Progenitor cell of endocrine pancreas (in vitro differentiated cells): ENCODE measurements at places on chromosomes 12 and 14. TPM values are rescaled to one million over a fixed set of nuclear protein-coding genes. Genes with fewer than 3 reads are reported as not detected.

GRCh38 chr14:37599507-37600368 is 4.3 kb downstream of the TTC6 start:
- DNase-seq = no peak

- no peak for DNase-seq
These were observed 223.2 kb upstream of the FAR2 start for GRCh38 chr12:28925719-28926376.

GRCh38 chr12:48447755-48448154 is 24.6 kb upstream of the ANP32D start:
- DNase-seq = no peak

DNA sequence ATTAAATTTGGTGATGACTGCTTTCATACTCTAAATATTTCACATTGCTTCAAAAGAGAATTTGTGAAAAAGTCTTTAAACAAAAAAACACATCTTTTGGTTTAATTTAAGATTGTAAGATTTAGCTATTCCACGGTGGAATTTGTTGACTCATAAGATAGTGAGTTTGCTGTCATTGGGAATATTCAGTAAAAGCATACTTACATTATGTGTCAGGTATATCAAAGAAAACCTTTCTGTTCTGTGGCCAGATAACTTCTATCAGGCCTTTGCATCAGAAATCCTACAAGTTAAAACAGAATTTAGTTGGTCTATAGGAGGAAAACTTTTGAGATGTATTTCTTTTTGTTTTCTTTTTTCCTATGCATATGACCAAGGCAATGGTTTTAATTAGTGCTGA is 148.8 kb upstream of the E2F7 start:
- DNase-seq = no peak

GRCh38 chr14:85217412-85217811 is 312.5 kb upstream of the FLRT2 start:
- DNase-seq = no peak

The YAF2 gene
- 30.5 and 33.8 TPM in 2 replicates for total RNA-seq

The CLEC7A gene
- total RNA-seq = not detected in 2 replicates

The CAPZA3 gene
- total RNA-seq = 0.29 and 0.36 TPM in 2 replicates

DNA sequence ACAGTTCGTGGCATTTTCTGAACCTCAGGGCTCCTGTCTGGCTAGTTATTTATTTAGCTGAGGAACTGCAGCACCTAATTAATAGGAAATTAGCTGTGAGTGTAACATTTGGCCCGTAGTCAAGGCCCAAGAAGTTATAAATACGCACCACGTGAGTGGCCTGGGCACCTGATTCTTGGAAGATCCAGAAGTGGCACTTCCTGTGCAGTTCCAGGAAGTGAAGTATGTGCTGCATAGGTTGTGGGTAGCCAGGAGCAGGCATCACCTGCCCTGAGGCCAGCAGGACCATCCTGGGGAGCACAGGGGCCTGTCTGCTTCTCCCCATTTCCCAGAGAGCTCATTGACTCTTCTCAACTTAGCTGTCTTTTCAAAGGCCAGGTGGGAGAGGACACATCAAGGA is 255.6 kb downstream of the NRXN3 start:
- no peak for DNase-seq

The ASB2 gene
- not detected in 2 replicates for total RNA-seq

GRCh38 chr14:63638493-63638892 is 3.2 kb downstream of the WDR89 start:
- DNase-seq = no peak

DNA sequence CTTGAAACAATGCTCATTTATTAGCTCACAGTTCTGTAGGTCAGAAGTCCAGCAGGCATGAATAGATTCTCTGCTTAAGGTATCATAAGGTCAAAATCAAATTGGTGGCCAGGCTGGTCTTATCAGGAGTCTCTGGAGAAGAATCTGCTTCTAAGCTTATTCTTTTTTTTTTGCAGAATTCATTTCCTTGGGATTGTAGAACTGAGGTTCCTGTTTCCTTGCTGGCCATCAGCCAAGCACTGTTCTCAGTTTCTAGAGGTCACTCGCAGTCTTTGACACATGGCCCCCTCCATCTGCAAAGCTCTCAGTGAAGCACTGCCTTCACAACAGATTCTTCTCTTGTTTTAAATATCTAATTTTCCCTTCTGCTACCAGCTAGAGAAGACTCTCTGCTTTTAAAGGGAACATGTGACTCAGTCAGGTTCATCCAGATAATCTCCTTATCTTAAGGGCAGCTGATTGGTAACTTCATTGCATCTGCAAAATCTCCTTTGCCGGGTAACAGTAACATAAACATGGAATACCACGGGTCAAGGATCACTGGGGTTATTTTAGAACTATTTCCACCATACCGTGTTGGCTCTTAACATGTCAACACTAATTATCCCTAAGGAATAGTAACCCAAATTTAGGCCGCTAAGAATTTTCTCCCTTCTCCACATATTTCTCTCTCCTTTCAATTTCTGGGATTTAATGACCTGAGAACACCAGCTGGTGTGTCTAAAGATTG is 25.3 kb downstream of the RHOJ start:
- no peak for DNase-seq
